ENCODE measurements at places on chromosomes 7 and 10. TPM values are rescaled to one million over a fixed set of nuclear protein-coding genes. Genes with fewer than 3 reads are reported as not detected.

Gene C10orf53
- total RNA-seq: not detected

Gene ITIH2
- not detected for total RNA-seq

Gene LEP
- not detected for total RNA-seq

Gene PRTFDC1
- total RNA-seq: 17.9 TPM

Gene FUOM
- 28.1 TPM for total RNA-seq

Gene NRAP
- not detected for total RNA-seq

Gene KEL
- not detected for total RNA-seq

Gene SDHAF3
- 12.8 TPM for total RNA-seq

Gene CACUL1
- 23.5 TPM for total RNA-seq

Gene SCIN
- not detected for total RNA-seq

Gene NODAL
- total RNA-seq: not detected

Gene WDR91
- 5.2 TPM for total RNA-seq

Data from IMR-90 (cell line).